ENCODE measurements at places on chromosomes 1 and 21. TPM values are rescaled to one million over a fixed set of nuclear protein-coding genes. Genes with fewer than 3 reads are reported as not detected.

GRCh38 chr1:202320081-202320405 lies 21.7 kb downstream of the UBE2T start:
- no peak for DNase-seq

GRCh38 chr1:180171691-180172090 lies 17.0 kb downstream of the QSOX1 start:
- DNase-seq: no peak

- DNase-seq: no peak
Observed at GRCh38 chr1:75950176-75950575, 18.0 kb upstream of the ASB17 start.

GRCh38 chr1:187032982-187033692 lies 204.4 kb downstream of the PLA2G4A start:
- no peak for DNase-seq

The CFAP74 gene
- 0.12 TPM for total RNA-seq

DNA sequence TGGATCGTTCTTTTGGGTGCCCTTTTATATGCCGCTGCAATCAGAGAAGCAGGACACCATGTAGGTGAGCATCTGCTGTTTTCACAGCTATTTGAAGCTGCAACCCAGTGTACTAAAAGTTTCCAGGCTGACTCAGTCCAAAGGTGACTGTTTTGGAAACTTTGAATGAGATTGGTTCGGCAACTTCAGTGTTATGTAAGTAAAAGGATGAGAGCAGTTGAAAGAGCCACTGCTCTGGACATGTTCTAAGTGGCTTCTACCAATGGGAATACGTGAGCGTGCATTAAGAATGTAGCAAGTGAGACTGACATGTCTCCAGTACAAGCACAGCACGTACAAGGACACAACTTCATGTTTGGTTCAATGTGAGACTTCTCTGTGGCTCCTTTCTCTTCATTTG lies 55.6 kb downstream of the DDR2 start:
- DNase-seq: no peak

The KRTAP19-3 gene
- not detected for total RNA-seq

GRCh38 chr1:153532181-153532580 lies 3.6 kb downstream of the S100A6 start:
- no peak for DNase-seq

The KIAA1614 gene
- 3.2 TPM for total RNA-seq

The OR2L3 gene
- total RNA-seq: not detected

The MAB21L3 gene
- not detected for total RNA-seq

- no peak for DNase-seq
Observed at GRCh38 chr1:12453400-12454343, 164.3 kb downstream of the DHRS3 start.

DNA sequence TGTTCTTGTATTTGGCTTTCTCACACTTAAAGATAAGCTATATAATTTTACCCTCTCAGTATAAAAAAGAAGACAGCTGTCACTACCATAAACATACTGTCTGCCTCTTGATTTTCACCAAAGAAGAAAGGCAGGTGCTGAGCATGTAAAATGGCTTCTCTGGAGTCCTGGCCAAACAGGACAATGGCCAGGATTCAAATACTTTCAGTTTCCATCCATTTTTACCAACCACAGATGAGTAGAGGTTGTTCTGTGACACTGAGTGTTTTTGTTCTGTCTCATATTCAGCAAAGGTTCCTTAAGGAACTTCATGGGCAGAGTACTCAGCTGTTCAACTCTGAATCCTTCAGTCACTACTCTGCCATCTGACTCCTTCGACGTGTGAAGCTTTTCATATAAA lies 29.4 kb upstream of the RAB3GAP2 start:
- DNase-seq: no peak

The OR2T4 gene
- total RNA-seq: not detected

The KIAA0040 gene
- 0.14 TPM for total RNA-seq

DNA sequence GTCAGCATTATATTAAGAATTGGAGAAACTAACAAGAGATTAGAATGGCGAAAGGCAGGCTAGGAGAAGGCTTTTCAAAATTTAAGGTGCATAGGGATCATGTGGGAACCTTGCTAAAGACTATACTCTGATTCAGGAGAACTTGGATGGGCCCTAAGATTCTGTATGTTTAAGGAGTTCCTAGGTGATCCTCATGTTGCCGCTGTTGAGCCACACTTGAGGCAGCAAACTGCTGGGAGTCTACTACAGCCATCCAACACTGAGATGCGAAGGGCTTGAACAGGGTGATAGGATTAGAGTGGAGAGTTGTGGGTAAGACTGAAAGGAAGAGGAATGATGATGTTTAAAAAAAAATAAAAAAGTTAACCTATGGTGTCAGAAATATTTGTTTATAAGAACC lies 1013.2 kb downstream of the MRPL39 start:
- no peak for DNase-seq

GRCh38 chr1:119330466-119331189 lies 38.0 kb upstream of the HAO2 start:
- DNase-seq: no peak

The AMY1C gene
- not detected for total RNA-seq

- DNase-seq: peak; percentile 67
Observed at GRCh38 chr1:39258146-39258924, 53.8 kb downstream of the MACF1 start.

The CD247 gene
- total RNA-seq: 2.8 TPM

The GJA8 gene
- total RNA-seq: not detected

- DNase-seq: no peak
Observed at GRCh38 chr1:63909526-63909925, 135.7 kb downstream of the ROR1 start.

The TRIM46 gene
- total RNA-seq: 9.8 TPM

- no peak for DNase-seq
Observed at GRCh38 chr1:156496211-156496761, 4.3 kb downstream of the MEF2D start.

- no peak for DNase-seq
Observed at GRCh38 chr1:61680500-61680899, 44.4 kb downstream of the TM2D1 start.

The MYOM3 gene
- not detected for total RNA-seq

DNA sequence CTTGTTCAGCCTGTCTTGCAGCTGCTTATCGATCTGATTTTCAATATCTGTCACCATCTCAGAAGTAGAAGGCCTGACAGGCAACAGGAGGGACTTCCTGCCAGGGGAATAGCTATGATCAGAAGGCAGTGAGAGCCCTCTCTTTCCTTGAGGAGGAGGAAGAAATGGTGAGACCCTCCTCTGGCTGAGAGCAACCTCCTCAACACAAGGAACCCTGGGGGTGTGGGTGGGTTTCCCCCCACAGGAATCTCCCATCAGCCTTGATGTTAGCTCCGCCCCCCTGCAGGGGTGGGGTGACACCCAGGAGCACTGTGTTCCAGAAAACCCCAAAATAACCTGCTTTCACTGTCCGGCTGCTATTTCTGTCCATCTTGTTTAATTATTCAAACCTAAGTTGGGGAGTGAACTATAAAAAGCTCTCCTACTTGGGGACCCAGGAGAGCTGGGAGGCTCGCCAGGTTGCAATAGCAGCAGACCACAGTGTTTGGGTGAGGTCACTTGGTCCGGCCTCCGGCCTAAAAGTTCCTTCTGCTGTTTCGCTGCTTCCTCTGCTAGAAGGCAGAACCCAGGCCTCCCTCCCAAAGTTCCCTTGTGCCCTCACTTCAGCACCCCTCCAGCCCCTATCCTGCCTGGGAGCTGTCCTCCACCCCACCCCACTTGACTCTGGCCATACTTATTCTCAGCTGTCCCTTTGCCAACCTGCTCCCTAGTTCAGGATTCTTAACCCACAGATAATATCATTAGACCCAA lies 7.8 kb upstream of the MEF2D start:
- DNase-seq: no peak

DNA sequence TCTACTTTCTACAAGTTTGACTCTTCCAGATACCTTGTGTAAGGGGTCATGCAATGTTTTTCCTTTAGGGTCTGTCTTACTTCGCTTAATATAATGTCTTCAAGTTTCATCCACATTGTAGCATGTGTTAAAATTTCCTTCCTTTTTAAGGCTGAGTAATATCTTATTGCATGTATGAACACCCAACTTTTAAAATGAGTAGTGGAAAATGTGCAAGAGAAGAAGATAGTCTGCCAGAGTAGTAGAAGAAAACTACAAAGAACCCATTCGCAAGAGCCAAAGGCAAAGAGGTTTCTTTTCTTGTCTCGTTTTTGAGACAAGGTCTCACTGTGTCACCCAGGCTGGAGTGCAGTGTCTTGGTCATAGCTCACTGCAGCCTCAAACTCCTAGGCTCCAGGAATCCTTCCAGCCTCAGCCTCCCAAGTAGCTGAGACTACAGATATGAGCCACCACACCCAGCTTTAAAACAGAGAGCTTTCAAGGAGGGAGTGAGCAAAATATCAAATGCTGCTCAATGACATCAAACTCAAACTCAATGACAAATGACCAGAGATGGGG lies 9.4 kb downstream of the IL23R start:
- DNase-seq: no peak

DNA sequence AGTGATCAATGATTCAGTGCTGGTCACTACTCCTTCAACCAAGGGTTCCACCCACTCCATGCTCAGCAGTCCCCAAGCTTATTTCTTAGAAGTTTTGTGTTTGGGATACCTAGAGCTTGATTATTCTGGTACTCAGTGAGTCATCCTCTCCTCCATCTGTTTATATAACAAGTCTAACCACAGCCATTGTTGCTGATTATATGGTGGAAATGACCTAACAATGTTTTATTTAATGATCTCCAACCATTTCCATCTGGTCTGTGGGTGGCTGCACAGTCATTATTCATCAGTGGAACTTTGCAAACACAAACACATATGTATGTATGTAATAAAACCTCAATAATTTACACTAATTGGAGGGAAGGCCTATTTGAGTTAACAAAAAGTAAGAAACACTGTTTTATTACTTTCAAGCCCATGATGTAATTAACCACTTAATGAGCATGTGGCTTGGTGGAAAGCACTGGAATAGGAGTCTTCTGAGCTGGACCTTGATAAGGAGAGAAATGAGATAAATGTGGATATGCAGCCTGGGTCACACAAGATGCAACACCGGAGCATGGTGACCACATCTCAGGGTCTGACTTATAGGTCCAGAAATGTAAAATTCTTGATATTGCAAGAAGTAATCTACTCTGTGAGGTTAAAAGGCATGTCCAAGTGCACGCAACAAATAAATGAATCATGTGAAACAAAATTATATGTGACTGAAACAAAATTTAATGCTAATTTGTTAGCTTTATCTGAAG lies 99.0 kb upstream of the WLS start:
- no peak for DNase-seq

- no peak for DNase-seq
Observed at GRCh38 chr1:154881820-154882535, 11.9 kb upstream of the KCNN3 start.

DNA sequence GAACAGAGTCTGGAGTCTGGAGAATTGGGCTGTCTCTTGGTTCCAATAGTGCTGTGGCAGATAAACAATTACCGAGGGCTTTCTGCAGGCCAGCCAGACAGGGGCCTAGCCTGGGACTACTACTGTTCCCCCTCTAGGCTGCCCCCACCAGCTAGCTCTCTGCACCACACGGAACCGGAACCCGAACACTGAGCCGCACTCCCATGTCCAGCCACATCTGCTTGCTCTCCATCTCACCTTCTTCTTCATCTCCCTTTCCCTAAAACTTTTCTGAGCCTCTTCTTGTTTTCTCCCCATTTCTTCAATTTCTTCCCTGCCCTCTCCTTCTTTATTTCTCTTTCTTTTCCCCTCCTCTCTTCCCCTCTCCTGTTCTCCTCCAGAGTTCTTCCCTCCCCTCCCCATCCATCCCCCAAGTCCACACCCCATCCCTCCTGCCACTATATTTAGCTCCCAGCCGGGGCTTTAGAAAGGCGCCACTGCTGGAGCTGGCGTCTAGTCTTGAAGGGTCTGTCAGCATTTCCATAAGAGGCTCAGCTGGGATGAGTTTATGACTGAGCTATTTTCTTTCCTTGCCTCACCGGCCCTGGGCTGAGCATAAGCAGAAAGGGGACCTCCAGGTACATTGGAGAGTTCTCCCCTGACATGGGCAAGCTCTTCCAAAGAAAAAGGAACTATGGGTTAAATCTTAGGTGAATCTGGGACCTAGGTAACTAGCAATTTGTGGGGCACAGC lies 25.7 kb upstream of the ATP2B4 start:
- DNase-seq: no peak

- DNase-seq: no peak
Observed at GRCh38 chr1:227883641-227884301, 64.0 kb downstream of the WNT9A start.

DNA sequence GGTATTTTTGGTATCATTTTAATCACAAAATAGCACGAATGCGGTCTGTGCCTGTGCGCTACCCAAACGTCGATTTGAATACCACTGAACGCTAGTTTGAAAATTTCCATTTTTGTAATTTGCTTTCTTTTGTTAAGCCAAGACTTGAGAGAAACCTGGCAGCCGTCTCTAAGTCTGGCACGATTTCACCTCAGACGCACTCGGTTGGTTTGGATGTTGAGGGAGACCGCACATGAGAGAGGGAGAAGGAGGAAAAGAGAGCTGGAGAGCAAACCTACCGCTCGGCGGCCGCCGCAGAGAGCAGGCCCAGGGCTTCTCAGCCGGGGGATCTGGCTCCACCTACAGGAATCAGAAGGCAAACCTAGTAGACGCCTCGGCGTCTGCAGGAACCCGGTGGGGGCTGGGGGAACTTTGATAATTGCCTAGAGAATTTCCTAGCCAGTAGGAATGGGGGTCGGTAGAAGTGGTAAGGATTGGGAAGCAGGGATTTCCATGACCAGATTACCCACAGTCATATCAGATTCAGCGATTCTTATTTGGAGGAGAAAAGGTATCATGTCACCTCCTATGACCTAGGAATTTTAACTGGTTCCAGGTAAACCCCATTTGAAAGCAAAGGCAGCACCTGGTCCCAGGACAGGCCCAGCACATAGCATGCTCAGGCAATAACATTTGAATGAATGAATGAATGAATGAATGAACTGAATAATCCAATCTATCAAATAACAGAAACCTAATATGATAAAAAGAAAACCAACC lies 83.2 kb downstream of the TM2D1 start:
- peak; percentile 47 for DNase-seq

GRCh38 chr1:118862755-118863154 lies 125.4 kb downstream of the TBX15 start:
- no peak for DNase-seq

DNA sequence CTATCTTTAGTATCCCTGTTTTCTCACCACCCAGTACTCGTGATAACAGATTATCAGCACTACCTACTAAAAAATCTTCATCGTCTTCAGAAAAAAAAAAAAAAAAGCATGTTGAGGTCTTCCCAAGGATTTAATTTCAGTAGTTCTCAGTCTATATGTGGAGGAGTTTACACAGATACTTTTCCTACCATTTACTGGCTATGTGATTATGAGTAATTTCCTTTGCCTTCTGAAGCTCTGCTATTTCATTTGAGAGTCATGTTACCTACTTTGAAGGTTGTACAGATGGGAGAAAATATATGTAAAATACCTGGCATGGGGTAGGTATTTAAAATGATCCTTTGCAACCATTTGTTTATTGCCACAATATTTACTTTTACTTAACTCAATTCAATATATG lies 399.7 kb downstream of the NEGR1 start:
- DNase-seq: no peak

- DNase-seq: no peak
Observed at GRCh38 chr1:159913451-159914192, 11.7 kb downstream of the TAGLN2 start.

The DEPDC1 gene
- total RNA-seq: 31.6 TPM
